Cortex of kidney (tissue), 1 donor: ENCODE measurements at places on chromosomes 7 and 10.

- no peak for DNase-seq
These were observed 48.4 kb downstream of the CCDC6 start for GRCh38 chr10:59857921-59858320.

DNA sequence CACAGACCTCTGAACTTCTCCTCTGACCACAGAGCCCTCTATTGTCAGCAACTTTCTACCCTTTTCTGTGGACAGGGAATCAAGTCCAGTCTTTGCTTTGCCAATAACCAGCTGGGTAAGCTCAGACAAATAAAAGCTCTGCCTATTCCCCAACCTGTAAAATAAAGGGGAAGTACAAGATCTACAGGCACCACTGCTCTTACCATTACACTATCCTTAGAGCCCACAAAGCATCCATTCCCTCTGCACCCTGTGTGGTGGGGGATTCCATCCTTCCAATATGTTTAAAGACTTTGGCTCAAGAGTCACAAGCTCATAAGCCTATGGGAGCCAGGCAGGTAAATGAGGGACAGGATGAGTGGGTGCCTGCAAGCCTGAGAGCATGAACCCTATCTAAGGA lies 88.2 kb downstream of the PARD3 start:
- no peak for DNase-seq

GRCh38 chr10:118798231-118798662 lies 43.5 kb upstream of the CACUL1 start:
- no peak for DNase-seq

DNA sequence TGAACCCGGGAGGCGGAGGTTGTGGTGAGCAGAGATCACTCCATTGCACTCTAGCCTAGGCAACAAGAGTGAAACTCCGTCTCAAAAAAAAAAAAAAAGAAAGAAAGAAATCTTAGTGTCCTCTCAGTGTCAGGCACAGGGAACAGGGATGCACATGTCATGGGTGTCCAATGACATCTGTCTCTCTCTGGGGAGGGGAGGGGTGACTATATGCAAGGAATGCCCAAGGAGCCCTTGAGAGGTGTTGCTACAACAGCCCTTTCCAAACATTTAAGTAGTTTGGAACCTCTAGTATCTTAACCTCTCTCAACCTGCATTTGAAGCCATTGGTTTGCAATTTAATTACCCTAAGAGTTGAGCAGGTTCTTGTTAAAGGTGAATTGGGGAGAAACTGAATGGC lies 28.9 kb downstream of the PDLIM1 start:
- DNase-seq: no peak

DNA sequence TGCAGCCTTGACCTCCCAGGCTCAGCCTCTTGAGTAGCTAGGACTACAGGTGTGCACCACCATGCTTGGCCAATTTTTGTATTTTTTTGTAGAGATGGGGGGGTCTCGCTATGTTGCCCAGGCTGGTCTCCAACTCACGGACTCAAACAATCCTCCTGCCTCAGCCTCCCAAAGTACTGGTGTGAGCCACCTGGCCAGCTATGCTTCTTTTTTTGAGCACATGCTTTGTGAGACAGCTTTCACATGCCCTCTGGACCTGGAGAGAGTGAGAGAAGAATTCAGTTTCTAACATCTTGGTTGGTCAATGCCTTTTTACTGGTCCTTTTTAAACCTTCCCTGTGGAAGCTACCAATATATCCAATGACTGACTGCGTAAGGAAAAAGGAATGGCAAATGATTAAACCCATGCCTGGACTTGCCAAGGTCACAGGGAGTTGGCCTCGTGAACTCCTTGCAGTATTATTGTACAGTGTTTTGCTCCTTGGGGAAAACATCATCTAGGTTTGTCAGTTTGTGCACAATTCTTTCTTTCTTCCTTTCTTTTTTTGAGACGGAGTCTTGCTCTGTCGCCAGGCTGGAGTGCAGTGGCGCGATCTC lies 6.2 kb upstream of the FOXK1 start:
- no peak for DNase-seq

DNA sequence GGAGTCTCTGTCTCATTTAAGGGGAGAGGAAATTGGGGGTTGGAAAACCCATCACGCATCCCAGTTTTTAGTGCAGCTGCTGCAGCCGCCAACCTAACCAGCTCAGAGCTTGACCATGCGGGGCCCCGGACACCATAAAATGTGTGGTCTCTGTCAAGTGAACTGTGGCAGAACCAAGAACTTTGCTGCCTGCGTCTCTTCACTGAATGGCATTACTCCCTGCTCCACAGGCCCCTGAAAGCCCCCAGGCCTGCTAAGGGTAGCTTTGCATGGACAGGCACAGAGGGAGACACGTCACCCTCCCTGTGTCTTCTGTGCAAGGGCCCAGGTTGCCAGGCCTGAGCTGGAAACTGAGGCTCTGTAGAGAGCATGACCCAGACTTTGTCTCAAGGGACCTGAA lies 144.6 kb upstream of the GPR26 start:
- no peak for DNase-seq

GRCh38 chr7:14833707-14834106 lies 68.8 kb downstream of the DGKB start:
- no peak for DNase-seq

DNA sequence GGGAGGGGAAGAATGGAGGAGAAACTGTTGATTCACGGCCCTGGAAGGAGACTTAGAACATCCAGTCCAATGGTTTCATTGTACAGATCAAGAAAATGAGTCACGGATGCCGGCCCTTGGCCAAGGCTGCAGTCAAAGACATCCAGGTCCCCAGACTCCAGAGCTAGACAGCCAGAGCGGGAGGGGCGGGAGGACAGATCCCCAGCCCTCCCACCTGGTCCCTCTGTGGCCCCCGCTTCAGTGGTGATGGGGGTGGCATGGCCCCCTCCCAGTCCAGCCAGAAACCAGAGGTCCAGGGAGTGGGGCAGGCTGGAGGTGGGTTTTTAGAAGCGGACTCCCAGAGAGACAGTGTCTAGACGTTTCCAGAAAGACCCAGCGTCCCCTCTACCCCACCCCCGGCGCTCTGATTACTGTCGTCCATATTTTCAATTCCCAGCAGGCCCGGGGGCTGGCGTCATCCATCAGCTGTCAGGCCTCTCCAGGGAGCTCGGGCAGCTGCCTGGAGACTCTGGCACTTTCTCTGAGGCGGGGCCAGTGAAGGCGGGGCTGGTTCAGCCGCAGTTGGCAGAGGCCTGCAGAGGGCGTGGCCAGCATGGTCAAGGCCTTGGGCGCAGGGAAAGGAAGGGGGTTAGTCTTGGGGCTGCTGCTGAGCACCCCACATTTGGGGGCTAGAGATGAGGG lies 8.0 kb upstream of the HSPB1 start:
- DNase-seq: peak; percentile 42

GRCh38 chr7:116528008-116528789 lies 3.4 kb downstream of the CAV1 start:
- DNase-seq: no peak

- DNase-seq: no peak
These were observed 46.2 kb downstream of the TMEM60 start for GRCh38 chr7:77752016-77752415.

DNA sequence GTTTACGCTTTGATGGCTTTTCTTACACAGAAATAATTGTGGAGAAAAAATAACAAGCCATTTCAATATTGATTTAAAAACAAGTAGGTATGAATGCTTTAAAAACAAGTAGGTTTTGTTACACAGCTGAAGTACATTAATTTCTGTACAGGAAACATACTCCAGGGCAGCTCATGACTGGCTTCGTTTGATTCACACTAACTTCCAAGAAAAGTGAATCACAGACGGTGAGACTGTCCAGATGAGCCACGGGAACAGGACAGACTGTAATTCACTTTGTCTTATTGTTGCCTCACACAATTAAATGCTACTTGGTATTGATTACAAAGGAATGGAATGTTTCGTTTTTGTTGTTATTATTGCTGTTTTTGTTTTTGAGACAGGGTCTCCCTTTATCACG lies 26.6 kb upstream of the SNX10 start:
- no peak for DNase-seq

DNA sequence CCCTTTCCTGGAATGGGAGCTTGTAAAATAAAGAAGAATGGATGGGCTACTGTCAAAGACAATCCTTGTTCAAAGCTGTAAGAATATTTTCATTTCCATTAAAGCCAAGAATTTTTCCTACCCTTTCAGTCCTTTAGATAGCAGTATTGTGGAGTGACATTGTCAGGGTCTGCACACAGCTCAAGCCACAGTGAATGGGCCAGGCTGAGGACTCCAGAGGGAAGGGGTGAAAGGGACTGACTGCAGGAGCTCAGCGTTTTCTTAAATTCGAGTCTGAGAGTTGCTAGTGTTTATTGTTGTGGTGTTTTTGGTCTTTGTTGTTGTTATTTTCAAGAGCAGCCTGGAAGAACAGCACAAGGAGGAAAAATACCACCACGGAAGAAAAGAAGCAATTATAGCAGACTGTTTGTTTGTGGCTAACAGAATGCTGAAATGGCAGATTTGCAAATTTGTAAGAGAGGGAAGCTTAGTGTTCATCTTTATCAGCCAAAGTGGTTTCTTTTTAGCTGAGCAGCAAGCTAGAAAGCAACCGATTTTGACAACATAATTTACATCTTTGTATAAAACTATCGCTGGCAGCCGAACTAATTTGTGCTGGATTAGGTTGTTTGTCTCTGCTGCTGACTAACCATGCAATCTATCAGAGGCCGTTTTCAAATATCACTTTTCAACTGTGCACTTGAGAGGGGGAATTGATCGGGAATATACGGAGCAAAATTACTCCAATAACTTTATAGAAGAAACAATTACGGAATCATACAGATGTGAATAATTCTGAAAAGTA lies 192.1 kb downstream of the LRMDA start:
- no peak for DNase-seq

DNA sequence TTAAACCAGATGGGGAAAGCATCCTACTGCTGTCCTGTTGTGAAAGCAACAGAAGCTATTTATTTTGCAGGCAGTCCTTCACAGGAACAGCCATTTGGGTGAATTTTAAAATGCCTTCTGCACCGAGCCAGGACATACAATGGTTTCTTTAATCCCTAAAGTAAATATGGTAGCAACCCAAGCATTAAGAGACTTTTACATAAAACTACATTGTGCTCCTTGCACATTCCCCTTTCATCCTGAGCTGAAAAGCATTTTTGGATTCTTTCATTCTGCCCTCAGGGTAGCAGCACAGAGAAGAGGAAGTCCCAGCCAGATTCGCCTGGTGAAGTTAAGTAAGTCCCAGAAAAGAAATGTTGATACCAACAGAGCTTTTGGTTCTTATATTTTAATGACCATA lies 84.0 kb upstream of the FAM3C start:
- DNase-seq: no peak

DNA sequence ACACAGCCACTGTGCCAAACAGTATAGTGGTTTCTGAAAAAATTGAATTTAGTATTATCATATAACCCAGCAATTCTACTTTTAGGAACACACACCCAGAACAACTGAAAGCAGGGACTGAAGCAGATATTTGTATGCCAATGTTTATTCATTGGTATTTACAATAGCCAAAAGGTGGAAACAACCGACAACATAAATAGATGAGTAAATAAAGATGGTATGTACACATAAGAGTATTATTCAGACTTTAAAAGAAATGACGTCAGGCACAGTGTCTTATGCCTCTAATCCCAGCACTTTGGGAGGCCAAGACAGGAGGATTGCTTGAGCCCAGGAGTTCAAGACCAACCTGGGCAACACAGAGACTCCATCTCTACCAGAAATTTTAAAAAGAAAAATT lies 7.2 kb downstream of the CDCA7L start:
- DNase-seq: no peak

- DNase-seq: no peak
These were observed 16.1 kb upstream of the PLXDC2 start for GRCh38 chr10:19800161-19800560.

GRCh38 chr7:30864101-30864500 lies 47.6 kb upstream of the AQP1 start:
- no peak for DNase-seq

GRCh38 chr10:97991871-97992270 lies 38.5 kb downstream of the CRTAC1 start:
- no peak for DNase-seq

DNA sequence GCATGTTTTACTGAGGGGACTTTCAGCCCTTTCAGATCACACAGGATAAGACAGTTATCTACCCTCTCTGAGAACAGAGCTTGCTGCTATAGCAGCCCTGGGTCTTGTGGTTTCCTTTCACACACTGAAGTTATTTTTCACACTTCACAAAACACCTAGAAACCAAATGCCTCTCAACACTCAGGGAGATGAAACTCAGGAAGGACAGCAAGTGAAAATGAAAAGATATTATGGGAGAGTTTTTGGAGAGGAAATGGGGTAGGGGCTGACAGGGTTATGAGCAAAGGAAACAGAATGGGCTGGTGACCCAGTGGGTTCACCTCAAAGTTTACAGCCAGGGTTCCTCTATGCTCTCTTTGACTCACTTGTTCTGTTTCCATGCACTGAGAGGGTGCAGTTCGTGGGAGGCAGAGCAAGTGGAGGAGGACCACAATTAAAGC lies 17.0 kb upstream of the GIMAP2 start:
- no peak for DNase-seq

DNA sequence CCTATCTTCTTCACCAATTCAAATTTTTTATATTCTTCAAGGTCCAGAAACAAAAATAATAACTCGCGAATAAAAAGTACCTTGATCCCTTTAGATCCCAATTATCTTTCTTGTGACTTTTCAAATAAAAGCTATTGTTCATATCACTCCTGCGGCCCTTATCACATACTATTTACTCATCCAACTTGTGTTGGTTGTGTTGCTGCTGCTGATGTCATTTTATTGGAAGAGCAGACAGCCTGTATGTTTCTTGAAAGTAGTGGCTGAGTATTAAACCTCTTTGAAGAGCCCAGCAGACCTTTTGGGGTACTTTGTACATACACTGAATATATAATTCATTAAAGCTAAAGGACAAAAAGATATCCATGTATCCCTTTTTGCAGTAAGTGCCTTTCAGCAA lies 231.7 kb downstream of the CTNNA3 start:
- no peak for DNase-seq

- no peak for DNase-seq
These were observed 57.2 kb upstream of the LYZL2 start for GRCh38 chr10:30686708-30687107.

DNA sequence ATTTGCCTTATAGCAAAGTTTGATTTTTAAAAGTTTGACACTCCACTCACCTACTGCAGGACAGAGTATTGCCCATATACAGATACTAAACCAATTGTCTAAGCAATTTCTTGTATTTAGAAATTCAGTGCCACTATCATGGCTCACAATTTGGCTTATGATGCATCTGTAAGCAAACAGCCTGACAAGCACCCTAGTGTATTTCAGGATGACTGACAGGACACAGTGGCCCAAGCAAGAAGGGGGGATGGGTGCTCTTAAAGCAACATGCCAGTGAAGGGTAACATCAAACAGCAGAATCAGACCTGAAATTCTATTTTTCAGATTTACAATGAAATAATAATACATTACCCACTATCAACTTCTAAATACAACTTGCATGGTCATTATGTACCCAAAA lies 30.5 kb downstream of the CTNNA3 start:
- no peak for DNase-seq

GRCh38 chr10:4981722-4982471 lies 18.7 kb downstream of the AKR1C1 start:
- DNase-seq: no peak

- no peak for DNase-seq
These were observed 111.4 kb downstream of the ST7 start for GRCh38 chr7:117064688-117065087.
